GM12891 (cell line): ENCODE measurements at places on chromosomes 11 and 22.

GRCh38 chr11:10657308-10658271 is 36.0 kb downstream of the IRAG1 start:
- no peak for DNase-seq

DNA sequence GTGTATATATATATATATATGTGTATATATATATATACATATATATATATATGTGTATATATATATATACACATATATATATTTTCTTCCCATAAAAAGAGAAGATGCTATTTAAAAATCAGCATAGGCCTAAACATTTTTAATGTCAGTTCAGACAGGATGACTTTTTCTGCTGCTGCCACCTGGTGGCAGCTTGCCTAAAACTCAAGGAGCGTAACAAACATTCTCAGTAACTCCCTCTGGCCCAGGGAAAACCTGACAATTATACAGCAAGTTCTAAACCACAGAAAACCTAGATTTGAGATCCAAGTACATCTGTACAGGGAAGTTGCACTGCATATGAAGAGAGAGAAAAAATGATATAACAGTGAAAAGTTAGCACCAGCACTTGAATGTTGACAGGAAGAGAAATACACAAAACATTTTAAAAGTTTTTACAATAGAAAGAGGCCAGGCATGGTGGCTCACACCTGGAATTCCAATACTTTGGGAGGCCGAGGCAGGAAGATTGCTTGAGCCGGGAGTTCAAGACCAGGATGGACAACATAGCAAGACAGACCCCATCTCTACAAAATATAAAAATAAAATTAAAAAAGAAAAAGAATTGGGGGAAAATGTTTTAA is 16.6 kb downstream of the OR8A1 start:
- DNase-seq = no peak

- peak; percentile 71 for DNase-seq
Observed at GRCh38 chr22:39266398-39267030, 21.7 kb upstream of the PDGFB start.

GRCh38 chr11:86147004-86147403 is 78.1 kb upstream of the PICALM start:
- no peak for DNase-seq

DNA sequence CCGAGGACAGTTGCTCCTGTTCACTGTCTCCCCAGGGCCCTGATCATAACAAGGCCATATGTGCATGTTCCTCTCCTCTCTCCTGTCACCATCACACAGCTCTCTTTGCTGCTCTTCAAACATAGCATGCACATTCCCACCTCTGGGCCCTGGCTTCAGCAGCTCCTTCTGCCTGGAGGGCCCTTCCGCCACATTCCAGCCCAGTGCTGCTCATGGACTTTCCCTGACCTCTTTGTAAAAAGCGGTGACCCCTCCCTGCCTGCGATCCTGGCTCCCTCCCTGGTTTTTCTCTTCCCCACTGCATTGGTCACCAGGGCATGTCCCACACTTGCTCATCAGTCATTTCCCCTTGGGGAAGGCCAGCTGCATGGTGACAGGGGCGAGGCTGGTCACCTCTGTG is 98.2 kb downstream of the MYO18B start:
- DNase-seq = no peak
